ENCODE measurements at places on chromosomes 2 and 18.

DNA sequence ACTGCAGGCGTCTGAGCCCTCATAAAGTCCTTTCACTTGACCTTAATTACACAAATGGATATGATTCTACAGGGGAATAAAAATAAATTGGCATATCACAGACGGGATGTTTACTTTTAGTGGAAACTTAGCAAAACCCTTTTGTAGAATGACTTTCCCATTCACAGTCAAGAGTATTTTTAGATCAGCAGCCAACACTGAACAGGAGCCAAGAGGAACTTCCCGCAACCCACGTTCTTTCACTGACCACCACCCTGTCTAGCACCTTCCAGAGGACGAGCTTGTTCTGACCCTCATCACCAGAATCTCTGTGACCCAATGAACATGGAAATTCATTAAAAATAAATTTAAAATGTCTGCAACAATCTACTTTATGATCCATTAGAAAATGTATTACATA, 119.0 kb upstream of the SNTG2 start:
- no peak for DNase-seq

GRCh38 chr2:45750001-45750400, 98.5 kb downstream of the PRKCE start:
- DNase-seq, result no peak

- DNase-seq, result no peak
Observed at GRCh38 chr18:80238651-80239260, 8.6 kb downstream of the PARD6G start.

DNA sequence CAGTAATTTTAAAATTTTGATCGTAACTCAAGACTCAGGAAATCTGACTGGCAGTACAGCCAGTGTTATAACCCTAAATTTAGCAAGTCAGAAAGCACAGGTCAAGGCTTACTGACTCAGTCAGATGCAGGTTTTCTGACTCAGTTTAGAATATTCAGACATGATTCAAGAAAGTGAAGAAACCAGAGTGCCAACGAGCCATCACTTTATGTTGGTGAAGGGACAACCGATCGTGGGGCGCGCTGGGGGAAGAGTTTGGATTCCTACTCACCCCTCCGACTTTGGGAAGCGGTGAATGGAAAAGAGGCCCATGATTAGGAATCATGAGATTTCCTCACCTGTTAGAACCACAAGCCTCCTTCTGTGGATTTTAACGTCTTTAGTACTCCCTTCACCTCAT, 998 bp downstream of the RNF149 start:
- no peak for DNase-seq

DNA sequence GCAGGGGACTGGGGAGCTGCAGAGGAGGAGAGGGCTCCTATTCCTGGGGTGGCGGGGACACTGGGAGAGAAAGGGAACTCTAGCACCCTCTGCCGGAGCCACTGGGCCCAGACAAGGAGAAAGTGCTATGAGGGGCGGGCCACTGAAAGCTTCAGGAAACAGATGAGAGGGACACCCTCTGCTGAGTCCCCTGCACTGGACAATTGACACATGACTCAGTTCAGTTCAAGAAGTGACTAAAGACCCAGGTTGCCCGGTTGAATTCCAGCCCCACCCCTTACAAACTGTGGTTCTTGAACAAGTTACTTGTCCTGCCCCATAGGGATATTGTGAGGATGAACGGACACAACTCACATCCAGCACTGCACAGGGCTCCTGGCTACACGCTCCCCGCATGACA, 5.0 kb downstream of the RUFY4 start:
- DNase-seq, result peak; percentile 39

- peak; percentile 75 for DNase-seq
Observed at GRCh38 chr18:70382017-70382416, 93.2 kb downstream of the SOCS6 start.

DNA sequence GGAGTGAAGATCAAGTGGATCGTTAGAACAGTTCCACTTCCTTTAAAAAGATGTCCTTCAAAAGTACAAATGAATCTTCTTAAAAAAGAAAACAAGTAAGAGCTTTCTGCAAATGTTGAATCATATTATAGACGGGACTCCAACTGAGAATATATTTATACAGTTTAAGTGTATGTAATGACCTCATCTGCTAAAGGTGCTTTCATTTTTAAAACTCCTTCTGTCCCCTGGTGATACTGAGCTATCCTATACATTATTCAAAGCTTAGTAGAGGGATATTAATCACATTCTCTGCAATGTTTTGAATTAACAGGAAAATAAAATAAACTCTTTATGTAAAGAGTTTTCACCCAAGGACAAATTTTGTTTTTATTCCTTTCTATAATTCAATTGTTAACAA, 420.7 kb upstream of the SLC8A1 start:
- DNase-seq, result no peak

DNA sequence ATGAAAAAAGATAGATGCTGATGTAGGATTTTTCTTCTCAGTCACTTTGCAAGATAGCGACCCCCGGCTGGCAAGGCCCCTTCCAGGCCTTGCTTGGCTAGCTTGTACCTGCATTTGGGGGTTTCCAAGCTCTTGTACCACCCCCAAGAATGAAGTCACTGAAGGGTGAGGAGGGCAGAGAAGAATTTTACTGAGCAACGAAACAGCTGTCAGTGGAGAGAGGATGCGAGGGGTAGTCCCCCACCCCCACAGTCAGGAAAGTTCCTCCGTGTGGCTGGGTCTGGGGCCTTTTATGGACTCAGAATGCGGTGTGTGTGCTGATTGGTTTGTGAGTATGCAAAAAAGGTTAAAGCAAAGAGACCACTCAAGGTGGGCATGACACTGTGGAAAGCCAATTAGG, 382.0 kb downstream of the GPD2 start:
- DNase-seq, result no peak

DNA sequence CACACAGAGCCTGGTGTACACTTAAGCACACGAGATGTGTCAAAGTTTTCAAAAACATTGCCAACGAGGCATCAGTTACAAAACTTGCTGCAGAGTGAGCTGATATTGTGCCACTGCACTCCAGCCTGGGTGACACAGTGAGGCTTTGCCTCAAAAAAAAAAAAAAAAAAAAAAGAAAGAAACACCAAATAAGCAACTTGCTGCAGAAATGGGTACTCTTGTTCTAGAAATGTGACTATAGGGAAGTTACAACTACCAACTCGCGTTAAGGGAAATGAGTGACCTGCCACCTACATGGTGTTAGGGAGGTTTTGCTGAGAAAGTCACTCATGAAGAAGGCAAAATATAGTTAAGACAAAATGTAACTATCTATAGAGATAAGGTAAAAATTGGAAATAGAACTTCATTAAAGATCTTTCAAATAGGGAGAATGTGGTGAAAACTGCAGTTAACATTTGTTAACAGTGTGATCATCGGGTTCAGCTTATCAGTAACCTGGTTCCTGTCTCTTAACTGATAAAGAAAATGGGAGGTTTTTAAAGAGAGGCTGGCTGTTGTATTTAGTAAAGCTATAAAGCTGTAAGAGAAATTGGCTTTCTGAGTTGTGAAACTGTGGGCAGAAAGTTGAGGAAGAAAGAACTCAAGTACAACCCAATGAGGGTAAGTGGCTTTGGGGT, at the start of gene IL1RL1:
IL1RL1 (plus strand) TSS at position 600 of the 677 bp plus-strand sequence. CDS start 26,702 bp downstream, outside the sequence.
- DNase-seq, result peak; percentile 56

DNA sequence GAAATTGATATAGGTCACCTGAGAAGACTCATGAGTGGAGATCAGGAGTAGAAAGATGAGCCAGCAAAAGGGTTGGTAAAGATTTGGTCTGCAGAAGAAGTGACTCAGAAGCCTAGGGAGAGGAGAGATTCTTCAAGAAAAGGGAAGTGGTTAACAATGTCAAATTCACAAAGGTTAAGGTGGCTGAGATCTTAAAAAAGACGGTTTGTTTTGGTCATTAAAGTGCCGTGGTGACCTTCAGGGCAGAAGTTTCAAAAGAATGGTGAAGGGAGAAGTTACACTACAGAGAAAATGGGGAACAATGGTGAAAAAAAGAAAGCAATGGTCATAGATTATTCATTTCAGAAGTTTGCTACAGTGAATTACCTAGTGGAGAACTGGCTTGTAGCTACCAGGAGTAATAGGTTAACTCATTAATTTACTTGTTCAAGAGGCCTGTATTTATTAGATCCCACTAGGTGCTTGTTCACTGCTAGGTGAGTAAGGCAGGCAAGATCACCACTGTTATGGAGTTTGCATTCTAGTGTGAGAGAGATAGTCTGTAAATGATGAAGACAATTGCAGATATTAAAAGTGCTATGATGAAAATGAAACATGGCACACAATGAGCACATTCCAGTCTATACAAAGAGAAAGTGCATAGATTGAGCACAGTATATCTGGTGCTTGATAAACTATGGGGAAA, 43.0 kb downstream of the FBXO48 start:
- peak; percentile 80 for DNase-seq

DNA sequence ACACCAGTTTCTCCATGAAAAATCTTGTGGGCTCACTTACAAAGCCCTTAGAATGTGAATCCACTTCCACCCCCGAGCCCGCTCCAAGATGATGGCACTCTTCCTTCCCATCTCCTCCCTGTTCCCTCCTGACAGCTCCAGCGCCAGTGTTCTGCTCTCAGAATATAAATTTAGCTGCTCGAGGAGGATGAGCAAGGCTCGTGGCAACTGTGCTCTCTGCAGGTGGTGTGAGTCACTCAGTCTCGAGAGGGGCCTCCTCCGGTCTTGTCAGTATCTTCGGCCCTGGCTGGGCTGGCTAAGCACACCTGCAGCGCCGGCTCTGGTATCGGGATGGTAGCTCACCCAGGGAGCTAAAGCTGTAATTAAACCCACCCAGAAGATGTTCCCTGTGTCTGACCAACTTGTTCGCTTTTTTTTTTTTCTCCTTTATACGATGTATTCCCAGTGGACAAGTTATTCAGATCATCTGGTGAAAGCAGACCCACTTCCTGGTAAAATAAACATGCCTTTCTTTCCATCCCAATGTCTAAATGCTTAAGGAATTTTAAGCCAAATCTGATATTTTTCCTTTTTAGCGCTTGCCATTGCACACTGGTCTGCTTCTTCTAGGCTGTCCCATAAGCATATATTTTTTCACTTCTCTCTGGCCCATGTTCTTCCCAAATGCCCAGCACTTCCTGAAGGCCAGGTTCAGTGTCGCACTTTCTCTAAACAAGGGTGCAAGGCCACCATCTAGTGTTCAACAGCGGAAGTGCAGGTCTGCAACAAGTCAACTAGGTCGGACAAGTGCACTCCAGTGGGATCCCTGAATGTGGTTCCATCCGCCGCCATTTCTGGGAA, 31.4 kb upstream of the YPEL5 start:
- DNase-seq, result peak; percentile 59

GRCh38 chr2:7857904-7858303, 824.0 kb upstream of the ID2 start:
- no peak for DNase-seq

Data from inflammatory macrophage treated with lipopolysaccharide for 1 hour (primary cell).